ENCODE measurements at places on chromosomes 12 and 14.

GRCh38 chr12:102343361-102344121 is 136.8 kb downstream of the IGF1 start:
- DNase-seq, result no peak

- DNase-seq, result peak; percentile 48
Measured at GRCh38 chr12:28172434-28173030, 17.7 kb upstream of the CCDC91 start.

- DNase-seq, result no peak
Measured at GRCh38 chr12:20507056-20507455, 138.7 kb downstream of the PDE3A start.

DNA sequence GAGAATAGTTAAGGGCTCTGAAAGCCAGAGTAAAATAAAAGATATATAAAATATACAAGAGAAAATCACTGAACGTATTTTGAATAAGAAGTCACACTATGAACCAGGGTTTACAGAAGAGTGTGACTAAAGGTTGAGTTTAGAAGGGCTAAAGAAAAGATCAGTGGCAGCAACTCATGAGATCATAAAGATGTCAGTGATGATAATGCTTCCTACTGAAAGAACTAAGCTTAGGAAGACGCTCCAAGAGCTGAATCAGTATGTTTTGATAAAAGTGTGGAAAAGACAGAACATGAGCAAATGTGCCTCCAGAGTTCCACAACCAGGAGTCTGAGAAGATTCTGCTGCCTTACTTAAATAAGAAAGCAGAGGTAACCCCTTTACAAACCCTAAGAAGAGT is 74.6 kb downstream of the KITLG start:
- no peak for DNase-seq

GRCh38 chr14:31269634-31270195 is 62.1 kb upstream of the HECTD1 start:
- no peak for DNase-seq

- DNase-seq, result no peak
Measured at GRCh38 chr12:26748741-26749431, 84.1 kb downstream of the ITPR2 start.

GRCh38 chr12:124765581-124766489 is 97.8 kb downstream of the SCARB1 start:
- no peak for DNase-seq

GRCh38 chr12:100833282-100833681 is 38.7 kb downstream of the ANO4 start:
- DNase-seq, result no peak

DNA sequence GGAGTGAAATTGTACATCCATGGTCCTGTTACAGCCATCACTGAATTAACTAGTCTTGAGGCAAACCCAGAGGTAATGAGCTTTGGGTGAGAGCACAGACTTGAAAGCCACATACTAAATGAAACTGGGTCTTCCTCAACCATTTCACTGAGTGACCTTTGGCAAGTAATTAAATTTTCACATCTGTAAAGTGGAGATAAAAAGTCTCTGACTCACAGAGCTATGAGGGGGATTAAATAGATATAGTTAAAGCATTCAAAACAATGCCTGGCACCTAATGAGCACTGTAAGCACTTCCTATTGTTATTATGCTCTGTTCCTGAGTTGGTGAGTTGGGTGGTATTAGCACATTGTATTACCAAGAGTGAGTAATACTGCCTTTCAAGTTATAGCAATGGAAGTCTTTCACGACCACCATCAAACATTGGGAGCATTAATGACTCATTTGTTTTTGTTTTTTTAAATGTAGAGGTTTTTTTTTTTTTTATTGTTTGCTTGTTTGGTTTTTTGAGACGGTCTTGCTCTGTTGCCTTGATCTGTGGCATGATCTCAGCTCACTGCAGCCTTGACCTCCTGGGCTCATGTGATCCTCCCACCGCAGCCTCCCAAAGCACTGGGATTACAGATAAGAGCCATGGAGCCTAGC is 12.5 kb upstream of the STRN3 start:
- peak; percentile 78 for DNase-seq

- no peak for DNase-seq
Measured at GRCh38 chr14:104770851-104771272, 17.9 kb downstream of the SIVA1 start.

- DNase-seq, result no peak
Measured at GRCh38 chr12:51820526-51821439, 27.7 kb downstream of the FIGNL2 start.

- no peak for DNase-seq
Measured at GRCh38 chr12:55899082-55899481, 28.6 kb downstream of the PYM1 start.

DNA sequence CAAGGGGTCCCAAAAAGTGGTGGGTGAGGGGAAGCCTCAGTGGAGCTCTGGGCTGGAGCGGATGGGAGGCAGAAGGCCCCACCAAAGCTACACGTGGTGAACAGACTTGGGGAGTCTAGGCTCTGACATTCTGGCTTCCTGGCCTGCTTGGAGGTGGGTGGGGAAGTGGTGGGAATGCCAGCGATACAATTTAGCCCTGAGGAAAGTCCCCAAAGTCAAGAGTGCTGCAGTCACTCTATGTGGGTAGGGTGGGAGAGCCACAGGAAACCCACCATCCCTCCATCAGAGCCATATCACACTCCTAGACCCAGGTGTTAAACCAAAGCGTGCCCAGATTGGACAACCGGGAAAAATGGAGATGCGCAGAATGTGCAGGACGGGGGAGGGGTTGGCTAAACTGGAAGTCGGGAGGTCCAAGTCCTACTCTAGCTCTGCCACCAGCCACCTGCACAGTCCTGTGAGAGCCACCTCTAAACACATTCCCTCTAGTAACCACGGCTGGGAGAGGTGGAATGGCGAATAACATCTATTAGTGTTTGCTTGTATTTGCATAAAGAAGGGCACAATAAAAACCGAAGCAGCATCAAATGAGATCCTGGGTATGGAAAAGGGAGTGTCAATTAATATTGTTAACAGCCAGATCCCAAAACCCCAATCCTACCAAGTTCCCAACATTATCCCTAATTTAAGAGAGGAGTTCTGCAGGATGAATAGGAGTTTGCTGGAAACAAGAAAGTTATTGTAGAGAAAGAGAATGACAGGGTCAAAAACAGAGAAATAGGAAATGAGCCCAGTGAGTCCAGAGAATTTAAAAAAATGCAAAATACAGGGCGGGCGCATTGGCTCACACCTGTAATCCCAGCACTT is 14.0 kb upstream of the CD9 start:
- no peak for DNase-seq

All from hematopoietic multipotent progenitor cell treated with erythropoietin and hydrocortisone succinate and interleukin-3 and kit ligand, for 17 days (in vitro differentiated cells).